B cell (primary cell): ENCODE measurements at places on chromosomes 5 and 9.

- peak; percentile 81 for DNase-seq
These were observed 495 bp downstream of the OSTF1 start for GRCh38 chr9:75088646-75089372.

DNA sequence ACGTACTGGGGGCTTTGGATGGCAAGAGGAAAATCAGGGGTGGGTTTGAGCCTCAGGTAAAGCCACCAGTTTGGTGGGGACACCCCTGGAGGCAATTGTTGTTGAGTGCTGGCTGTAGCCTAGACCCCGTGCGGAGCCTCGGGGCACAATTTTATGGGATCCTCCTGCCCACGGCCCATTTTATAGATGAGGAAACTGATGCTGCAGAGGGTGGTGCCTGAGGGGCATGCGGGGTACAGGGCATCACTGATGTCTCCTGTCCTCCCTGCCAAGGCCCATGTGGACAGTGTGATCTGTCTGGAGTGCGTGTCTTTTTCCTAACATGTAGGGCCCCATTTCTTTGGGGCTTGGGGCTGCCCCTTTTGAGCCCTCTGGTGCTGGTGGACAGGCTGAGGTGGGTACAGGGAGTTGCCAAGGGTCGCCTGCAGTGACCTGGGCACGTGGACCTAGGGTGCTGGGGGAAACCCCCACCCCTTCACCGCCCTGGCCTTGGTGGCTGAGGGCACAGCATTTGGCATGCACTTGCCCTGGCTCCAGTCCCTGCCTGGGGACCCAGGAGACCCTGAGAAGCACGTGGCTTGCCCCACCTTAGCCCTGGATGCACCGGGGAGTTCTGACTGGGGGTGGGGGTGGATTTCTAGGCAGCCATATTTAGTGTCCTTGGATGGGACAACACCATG, 22.1 kb downstream of the WNK2 start:
- DNase-seq = no peak

- DNase-seq = no peak
These were observed 216.6 kb downstream of the SEMA6A start for GRCh38 chr5:116358015-116358523.

GRCh38 chr9:111900151-111900857, 3.7 kb downstream of the UGCG start:
- DNase-seq = no peak

GRCh38 chr5:94376672-94377345, 241.6 kb downstream of the KIAA0825 start:
- DNase-seq = no peak

DNA sequence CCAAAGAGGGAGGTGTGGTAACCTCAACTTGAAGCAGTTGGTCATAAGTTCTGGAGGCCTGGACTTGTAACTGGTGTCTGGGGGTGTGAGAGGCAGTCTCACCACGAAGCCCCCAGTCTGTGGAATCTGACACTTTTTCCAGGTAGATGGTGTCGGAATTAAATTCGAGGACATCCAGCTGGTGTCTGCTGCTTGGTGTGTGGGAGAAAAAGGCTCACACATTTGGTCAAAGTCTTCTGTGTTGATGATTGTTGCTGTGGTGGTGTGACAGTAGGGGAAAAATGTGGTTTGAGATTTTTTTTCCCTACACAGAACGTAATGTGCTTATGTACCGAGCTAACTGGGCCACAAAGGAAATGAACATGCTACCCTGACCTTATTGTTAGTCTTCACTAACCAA, 251.9 kb downstream of the MAT2B start:
- no peak for DNase-seq

DNA sequence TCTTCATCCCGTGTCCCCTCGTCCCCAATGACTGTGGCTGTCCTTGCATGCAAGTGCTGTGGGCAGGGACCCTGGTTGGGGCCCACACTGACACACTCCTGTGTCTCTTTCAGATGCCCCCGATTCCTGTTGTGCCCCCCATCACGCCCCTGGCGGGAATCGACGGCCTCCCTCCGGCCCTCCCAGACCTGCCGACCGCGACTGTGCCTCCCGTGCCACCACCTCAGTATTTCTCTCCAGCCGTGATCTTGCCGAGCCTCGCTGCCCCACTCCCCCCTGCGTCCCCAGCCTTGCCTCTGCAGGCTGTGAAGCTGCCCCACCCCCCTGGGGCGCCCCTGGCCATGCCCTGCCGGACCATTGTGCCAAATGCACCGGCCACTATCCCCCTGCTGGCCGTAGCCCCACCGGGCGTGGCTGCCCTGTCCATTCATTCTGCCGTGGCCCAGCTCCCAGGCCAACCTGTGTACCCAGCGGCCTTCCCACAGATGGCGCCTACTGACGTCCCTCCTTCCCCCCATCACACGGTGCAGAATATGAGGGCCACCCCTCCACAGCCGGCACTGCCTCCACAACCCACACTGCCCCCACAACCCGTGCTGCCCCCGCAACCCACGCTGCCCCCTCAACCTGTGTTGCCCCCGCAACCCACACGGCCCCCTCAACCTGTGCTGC, 75.0 kb downstream of the WNK2 start:
- no peak for DNase-seq

GRCh38 chr5:122673343-122673742, 101.5 kb upstream of the SNX2 start:
- DNase-seq = no peak

GRCh38 chr5:87399720-87400119, 13.0 kb downstream of the CCNH start:
- DNase-seq = no peak

DNA sequence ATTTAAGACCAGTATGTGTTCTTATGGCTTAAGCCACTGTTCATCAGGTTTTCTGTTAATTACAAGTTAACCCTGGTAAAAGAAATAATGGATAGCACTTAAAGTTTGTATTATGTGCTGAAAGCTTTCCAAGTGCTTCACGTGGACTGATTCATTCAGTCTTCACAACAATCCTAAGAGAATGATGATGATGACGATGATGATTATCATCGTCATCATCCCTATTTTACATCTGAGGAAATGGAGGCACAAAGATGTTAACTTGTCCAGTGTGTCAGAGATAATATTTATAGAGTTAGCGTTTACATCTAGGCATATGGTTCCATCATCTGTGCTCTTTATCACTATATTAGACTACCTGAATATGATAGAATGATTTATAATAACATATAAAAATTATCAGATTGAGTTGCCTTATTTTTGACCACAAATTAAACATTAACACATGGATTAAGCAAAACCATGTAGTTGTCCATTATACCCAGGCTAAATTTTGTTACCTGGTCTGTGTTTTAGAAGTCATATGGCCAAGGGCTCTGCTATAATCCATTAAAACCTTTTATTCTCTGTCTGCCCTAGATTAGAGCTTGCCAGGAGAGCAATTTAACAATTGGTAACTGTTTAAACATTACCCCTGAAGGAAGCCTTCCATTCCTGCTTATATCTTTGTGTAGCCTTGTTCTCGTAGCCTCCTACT, 102.3 kb upstream of the MAP3K1 start:
- DNase-seq = no peak

DNA sequence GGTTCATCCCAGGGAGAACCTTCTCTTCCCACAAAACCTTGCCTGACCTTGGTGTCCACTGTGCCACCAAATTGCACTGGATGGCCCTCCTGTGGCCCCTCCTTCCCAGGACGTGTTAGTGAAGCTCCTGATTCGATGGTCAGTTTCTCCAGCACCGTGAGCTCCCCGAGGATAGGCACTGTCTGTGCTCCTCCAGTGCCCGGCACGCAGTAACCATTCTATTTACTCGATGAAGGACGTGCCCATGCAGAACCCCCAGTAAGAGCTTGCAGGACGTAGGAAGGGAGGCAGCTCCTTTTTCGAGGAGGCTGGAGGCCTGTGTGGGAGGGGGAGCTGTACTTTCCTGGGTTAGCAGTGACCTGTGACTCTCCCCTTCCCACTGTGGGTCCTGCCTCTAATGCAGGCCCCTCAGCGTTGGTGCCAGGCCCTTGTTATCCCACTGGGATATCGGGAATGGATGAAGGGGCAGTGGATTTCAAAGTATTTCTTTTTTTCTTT, 39.6 kb downstream of the HABP4 start:
- DNase-seq = no peak

DNA sequence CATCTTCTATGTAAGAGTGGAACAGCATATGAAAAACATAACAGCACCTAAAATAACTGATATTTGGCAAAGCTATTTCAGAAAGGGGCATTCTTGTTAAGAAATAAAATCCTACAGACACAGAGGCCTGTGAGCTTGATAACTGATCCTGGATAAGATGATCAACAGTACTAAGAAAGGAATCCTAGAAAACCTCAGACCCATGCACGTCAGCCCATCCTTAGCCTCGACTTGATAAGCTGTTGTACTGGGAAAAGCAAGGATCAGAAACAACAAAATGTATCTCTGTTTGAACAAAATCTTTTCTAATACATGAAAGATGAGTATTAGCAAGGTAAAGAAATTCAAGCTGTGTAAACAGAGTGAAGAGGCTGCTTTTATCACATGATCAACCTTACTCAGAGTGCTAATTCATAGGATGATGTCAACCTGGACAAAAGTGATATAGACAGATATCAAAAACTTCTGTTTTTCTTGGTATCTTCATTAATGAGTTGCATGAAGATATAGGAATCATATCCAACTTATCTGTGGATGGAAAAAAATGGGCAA, 15.2 kb downstream of the LIFR start:
- no peak for DNase-seq

DNA sequence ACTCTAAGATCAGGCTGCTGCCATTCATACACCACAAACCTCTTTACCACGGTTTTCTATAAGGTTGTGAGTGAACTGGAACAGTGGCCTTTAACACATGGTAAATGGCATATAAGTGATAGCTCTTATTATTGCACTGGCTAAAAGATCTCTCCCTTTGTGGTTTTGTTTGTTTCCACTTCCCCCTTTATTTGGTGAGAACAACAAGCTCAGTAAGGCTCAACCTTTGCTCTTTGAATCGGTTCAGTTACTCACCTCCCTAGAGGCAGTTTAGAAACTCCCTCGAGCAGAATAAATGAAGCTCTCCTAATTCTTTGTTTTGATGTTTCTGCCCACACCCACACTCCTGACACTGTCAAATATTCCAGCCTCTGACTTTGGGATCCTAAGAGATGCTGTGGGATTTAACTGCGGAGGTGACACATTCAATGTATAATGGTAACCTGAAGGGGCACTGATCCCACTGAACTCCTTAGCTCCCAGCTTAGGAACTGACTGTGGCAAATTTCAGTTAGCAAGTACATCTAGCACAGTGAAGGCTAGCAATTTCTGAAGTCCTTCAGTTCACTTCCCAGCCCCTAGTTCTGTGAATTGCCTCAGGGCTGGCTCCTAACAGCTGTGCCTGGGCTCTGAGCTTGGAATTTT, 22.5 kb upstream of the RAD23B start:
- peak; percentile 83 for DNase-seq

- no peak for DNase-seq
These were observed 31.6 kb downstream of the NTNG2 start for GRCh38 chr9:132193227-132194124.

GRCh38 chr9:7154003-7154619, 396.3 kb downstream of the KDM4C start:
- DNase-seq = no peak

- DNase-seq = no peak
These were observed 14.0 kb upstream of the GPR151 start for GRCh38 chr5:146529984-146530383.

GRCh38 chr5:137115152-137115551, 384.0 kb downstream of the SPOCK1 start:
- no peak for DNase-seq
